AG09319 (cell line): ENCODE measurements at places on chromosomes 6 and 20.
A peak's percentile ranks its signal among the peaks of the same experiment; 100 is the strongest.

DNA sequence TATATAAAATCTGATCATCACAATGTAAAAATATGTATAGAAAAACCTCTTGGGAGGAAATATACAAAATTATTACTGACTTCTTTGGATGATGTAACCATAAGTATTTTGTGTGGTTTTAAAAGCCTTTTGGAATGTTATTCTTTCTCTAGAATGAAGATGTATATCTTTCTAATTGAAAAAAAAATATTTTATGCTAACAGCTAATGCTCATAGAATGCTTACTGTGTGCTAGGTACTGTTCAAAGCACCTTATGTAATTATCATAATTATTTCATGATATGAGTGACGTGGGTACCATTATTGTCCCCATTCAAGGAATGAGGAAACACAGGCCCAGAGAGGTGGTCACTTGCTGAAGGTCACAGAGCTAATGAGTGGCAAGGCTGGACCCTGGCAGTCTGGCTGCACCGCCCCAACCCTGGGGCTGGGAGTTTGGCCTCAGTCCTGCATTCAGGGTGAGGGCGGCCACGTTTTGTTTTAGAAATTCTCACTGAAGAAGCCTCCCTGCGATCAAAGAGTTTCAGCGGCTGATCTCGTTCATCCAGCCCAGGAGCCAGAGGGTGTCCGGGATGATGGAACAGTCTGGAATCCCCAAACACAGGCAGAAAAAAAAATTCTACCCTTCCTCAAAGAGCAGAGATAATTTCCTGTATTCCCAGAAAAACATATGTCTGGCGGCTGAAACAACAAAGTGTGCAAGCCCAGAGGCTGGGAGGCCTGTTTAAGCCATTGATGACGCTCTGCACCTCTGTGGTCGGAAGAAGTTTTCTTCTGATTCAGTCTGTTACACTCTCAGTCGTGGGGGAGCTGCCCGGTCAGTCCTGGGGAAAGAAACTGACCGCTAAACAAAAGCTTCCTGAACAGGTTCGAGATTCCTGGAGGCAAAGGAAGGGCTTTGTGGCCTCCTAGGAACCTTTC, 37.3 kb downstream of the TFEB start:
- DNase-seq: peak; percentile 44

GRCh38 chr20:2320813-2321658, 25.2 kb downstream of the TGM3 start:
- no peak for DNase-seq

- no peak for DNase-seq
Observed at GRCh38 chr6:160226118-160226591, 32.5 kb downstream of the SLC22A2 start.

DNA sequence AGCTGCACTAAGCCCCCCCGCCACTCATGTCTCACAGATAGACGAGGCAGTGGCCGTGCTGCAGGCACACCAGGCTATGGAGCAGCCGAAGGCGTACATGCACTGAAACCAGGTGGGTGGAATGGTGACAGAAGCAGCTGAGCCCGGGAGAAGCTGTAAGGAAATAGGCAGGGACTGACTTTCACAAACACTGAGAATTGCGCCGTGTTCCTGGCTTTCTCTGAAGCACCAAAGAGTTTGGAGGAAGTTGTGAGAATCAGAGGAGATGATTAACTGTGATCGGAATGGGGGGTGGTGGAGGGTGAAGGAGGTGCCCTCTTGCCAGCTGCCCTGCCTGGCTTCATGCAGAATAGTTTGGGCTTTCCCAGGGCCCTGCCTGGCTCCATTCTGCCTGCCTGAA, 21.6 kb downstream of the TOMM34 start:
- no peak for DNase-seq

DNA sequence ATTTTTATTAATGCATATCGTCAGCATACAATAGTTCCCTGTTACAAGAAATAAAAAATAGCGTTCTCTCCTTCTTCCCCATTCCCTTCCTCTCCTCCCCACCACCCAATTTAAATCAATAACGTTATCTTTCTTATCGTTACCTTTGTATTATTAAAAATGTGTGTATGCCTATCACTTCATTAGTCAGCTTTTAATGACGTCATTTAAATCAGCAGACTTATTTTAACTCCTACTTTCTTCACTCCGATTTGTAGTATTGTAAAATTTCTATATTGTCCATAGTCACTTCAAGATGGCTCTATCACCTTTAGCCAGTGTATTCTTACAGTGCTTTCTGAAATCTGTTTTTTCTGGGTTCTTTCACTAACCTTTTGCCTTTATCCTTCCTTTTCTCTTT, 89.1 kb downstream of the MKKS start:
- no peak for DNase-seq

- DNase-seq: no peak
Observed at GRCh38 chr6:57434944-57435343, 117.5 kb downstream of the PRIM2 start.

DNA sequence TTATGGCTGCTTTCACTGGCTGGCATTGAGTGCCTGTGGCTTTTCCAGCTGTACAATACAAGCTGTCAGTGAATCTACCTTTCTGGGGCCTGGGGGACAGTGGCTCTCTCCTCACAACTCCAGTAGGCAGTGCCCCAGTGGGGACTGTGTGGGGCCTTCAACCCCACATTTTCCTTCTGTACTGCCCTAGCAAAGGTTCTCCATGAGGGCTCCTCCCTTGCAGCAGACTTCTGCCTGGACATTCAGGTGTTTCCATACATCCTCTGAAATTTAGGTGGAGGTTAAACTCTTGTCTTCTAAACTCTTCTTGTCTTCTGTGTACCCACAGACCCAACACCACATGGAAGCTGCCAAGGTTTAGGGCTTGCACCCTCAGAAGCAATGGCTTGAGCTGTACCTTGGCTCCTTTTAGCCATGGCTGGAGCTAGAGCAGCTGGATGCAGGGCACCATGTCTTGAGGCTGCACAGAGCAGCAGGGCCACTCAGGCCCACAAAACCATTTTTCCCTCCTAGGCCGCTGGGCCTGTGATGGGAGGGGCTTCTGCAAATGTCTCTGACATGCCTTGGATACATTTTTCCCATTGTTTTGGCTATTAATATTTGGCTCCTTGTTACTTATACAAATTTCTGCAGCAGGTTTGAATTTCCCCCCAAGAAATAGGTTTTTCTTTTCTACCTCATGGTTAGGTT, 9.6 kb downstream of the PEX7 start:
- DNase-seq: no peak

GRCh38 chr6:105862936-105863607, 223.1 kb upstream of the PRDM1 start:
- DNase-seq: no peak

DNA sequence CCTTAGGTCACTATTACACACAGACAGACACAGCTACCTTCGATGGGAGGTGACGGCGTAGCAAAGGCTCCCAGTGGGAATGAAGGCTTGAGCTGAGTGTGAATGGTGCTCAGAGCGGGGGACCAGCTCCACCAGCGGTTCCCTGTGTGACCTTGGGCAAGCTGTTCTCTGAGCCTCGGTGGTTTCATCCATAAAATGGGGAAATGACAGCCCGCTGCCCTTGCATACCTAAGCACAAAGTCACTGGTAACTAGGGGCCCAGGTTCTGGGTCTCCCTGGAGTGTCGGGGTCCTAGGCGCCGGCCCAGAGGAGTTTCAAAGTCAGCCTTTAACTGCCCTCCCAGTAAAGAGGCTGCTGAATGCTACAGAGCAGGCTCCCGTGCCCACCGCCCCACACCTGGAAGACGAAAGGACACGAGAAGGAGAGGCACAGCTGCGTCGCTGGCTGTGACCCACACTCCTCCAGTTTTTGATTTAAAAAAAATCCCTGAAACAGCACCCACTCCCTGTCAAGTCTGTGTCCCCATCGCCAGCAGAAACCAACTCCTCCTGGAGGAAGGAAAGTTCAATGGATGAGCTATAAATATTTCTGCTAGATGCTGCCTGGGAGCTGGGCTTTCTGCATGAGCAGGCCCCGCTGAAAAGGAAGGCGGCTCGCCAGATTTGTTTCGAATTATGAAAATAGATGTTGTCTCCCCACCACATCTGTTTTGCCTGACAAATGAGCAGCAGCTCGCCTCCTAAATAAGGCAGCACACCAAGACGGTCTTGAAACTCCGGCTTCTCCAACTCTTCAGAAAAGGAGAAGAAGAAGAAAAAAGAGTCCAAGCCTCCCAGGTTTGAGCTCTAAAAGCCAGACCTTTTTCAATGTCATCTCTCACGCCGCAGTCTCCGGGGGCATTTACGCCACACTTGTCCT, 27.4 kb downstream of the PMEPA1 start:
- DNase-seq: no peak

DNA sequence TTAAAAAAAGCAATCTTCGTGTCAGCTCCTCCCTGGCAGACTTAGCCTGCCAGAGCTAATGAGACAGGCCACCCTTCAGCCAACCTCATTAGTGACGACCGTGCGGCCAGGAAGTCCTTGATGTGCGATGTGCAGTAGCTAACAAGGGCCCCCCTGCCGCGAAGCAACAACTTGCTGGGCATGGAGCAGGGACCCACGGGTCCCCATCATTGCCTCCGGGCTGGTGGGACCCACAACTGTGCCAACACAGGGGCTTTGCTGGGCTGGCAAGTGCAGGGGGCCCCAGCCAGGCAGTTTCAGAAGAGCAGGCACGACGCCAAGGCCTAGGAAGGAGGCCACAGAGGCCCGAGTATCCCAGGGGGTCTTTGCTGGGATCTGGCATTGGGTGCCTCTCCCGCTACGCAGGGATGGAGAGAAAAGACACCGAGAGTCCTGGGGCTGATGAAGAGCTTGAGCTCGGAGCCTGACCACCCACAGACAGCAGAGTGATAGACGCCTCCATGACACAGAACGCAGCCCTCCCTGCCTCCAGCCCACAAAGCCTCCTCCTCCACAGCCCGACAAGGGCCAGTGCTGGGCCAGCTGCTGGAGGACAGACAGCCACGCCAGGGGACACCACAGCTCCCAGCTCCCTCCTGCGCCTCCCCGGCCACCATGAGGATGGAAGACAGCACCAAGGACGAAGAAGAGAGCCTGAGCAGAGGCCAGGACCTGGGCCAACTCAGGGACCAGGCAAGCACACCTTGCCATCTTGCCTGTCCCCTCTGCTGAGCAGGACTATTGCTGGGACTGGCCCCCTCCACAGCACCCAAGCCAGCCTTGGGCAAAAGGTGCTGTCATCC, 96.6 kb downstream of the YTHDF1 start:
- no peak for DNase-seq

DNA sequence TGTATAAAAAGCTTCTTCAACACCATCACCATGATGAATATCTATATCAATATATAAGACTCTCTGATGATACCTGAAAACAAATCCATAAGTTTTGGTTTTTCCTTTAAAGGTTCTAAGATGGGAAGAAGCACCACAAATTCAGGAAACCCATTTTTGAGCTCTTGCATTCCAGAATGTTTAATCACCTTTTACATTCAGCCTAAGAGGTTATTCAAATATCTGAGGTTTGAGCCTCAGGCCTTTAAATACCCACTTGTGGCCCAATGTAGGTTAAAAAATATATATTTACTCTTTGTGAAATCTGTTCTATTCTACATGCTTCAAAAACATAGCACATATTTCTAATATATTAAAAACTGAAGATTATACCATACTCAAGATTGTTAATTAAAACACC, 17.6 kb downstream of the HDAC2 start:
- DNase-seq: no peak

GRCh38 chr6:49118478-49118877, 344.6 kb downstream of the MMUT start:
- DNase-seq: no peak

- DNase-seq: no peak
Observed at GRCh38 chr6:149560736-149561135, 5.4 kb upstream of the GINM1 start.

DNA sequence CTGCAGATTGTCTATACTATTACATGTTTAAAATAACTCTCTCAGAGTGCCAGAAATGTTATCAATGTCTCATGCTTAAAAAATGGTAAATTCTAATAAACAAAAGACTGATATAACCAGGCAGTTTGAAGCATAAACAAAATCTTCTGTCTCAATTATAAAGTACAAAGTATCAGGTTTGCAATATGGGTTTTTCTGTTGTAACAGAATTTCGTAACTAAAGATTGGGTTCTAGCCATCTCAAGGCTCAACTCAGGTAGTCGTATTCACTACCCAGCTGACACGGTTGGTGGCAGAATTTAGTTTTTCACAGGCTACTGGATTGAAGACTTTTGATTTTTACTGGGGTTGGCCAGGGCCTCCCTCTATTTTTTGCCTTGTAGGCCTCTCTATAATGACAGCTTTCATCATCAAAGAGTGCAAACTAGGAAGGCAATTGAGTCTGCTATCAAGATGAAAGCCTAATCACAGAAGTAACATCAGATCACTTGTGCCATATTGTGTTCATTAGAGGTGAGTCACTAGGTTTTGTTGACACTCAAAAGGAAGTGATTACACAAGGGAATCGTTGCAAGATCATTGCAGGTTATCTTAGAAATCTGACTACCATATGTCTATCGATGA, 3.6 kb downstream of the CYP39A1 start:
- no peak for DNase-seq

GRCh38 chr6:9702914-9703313, 712.0 kb downstream of the TFAP2A start:
- DNase-seq: no peak

DNA sequence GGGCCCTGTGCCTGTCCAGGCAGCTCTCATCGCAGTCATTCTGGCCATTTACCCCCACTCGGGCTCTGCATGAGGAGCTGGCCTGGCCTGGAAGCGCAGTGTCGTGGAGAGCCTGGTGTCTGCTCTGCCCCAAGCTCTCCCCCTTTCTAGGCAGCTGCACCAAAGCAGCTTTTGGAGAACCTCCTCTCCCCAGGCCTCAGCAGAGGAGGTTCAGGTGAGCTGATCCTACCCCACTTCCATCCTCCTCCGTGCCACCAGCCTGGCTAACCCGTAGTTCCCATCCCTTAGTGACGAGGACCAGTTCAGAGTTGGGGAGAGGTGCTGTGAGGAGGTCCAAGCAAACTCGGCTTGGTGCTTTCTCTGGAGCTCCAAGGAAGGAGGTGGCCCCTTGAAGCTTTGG, 30.5 kb upstream of the PHACTR3 start:
- no peak for DNase-seq

- DNase-seq: no peak
Observed at GRCh38 chr6:133315811-133316210, 74.7 kb downstream of the EYA4 start.

GRCh38 chr6:72406517-72406916, 215.3 kb upstream of the KCNQ5 start:
- DNase-seq: no peak

DNA sequence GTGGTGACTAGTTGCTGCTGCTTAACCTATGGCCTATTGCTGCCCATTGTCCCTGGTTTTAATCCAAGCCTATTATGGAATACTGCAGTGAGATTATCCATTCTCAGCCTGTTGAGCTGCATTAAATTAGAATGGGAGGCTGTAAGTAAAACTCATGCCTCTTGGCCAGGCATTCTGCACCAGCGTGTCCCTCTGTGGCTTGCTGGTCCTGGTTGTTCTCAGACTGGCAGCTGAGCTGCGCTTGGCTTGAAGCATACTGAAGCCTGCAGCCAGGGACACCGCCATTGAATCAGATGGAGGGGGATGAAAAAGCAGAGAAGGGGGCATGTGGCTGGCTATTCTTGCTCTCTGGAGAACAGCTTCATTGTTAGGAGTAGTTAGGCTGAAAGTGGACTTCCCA, 15.6 kb downstream of the LRRN4 start:
- no peak for DNase-seq

GRCh38 chr20:56631318-56631989, 2.3 kb downstream of the TFAP2C start:
- no peak for DNase-seq
